ENCODE measurements at places on chromosomes 3 and 15.

DNA sequence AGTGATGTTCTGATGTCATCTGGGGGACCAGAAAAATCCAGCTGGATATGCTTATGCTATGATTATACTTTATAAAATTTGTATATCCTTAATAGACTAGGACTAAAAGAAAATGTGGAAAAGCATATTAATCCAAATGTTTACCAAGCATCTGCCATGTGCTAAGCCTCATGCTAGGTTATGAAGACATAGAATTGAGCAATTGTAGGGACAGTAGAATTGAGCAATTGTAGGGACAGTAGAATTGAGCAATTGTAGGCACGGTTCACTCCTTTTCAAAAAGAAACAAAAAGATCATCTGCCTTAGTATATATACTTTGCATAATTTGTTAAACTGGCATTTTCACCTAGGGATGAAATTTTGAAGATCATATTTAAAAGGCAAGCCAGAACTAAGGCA, 18.3 kb downstream of the ABHD5 start:
- DNase-seq = no peak

DNA sequence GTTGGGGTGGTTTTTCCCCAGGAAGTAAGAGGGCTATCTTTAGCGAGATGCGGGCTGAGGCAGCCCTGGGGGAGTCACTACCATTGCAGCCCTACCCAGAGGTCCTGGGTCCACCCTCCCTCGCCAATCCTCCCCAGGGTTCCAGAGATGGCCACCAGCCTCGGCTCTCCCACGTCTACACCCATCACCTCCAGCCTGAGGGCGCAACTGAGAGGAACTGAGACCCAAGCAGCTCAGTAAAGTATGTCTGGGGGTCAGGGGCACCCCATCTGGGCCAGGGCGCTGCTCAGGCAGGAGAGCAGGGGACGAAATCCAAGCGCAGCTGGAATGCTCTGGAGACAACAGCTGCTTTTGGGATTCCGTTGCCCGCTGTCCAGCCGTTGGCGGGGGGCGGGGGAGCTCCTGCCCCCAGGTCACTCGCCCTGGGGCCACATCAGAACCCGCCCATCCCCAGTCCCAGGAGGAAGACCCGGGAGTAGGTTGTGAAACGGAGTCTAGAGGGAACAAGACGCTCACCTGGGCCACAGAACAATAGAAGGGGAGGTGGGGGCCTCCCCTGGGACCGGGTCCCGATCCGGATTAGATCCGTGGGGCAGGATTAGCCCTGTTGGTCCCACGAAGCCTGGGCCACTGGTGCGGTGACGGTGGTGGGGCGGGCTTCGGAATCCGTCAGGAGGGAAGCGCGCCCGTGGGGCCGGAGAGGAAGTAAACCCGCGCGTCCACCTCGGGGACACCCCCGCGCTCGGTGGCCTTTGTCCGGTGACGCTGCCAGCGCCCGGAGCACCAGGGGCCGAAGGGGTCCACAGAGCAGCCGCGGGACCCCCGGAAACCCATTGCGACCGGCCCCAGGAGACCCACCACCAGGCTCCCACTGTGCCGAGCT, 1.4 kb upstream of the NDUFAF3 start:
- DNase-seq = peak; percentile 78

GRCh38 chr3:196793246-196793645, 53.6 kb downstream of the PAK2 start:
- DNase-seq = no peak

DNA sequence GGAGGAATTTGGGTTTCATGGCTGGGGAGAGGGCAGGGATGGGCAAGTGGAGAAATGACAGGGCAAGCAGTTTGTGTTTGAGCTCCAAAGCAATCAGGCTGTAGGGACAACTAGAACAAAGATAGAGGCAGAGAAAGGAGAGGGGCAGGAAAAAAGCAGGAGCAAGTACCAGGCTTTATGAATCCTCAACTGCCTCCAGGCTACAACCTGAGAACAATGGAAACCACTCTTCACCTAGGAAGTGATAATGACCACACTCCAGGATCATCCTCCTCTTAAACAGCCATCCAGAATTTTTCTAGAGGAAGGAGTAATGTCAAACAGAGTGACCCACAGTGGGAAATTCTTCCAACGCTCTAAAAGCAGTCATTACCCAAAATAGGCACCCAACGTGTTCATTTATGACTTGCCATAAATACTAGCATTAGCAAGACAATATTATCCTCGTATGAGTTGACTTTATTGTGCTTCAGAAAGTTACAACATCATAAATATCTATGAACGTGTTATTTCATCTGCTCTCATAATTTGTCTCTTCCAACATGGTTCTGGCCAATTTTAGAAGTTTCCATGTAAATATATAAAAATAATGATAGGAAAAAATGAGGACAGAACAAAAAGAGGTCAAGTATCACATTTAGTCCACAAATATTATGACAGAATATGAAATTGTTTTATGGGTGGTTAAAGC, 50.5 kb downstream of the TNFAIP8L3 start:
- no peak for DNase-seq

Data from neural progenitor cell (in vitro differentiated cells).